ENCODE measurements at places on chromosomes 11 and 22. TPM values are rescaled to one million over a fixed set of nuclear protein-coding genes. Genes with fewer than 3 reads are reported as not detected.

MOV10L1 gene
- 26.0 TPM for total RNA-seq

SLC22A6 gene
- not detected for total RNA-seq

DNA sequence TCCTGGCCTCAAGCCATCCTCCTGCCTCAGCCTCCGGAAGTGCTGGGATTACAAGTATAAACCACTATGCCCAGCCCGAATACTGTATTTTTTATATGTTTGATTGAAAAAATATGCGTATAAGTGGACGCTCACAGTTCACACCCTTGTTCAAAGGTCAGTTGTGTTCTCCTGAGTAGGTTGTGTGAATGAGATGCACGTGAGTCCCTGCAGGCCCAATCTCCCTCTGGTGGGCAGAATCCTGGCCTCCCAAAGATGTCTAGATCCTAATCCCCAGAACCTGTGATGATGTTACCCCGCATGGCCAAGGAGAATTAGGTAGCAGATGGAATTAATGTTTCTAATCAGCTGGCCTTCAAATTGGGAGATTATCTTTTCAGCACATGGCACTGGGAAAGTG is 41.9 kb downstream of the CTTN start:
- DNase-seq, result no peak

GRCh38 chr11:10771457-10771856 is 20.4 kb downstream of the CTR9 start:
- DNase-seq, result no peak

OR56B1 gene
- not detected for total RNA-seq

ZNF280B gene
- 0.28 TPM for total RNA-seq
